ENCODE measurements at places on chromosomes 1 and 21.

GRCh38 chr21:31012133-31013089 is 25.9 kb downstream of the KRTAP19-8 start:
- no peak for DNase-seq

DNA sequence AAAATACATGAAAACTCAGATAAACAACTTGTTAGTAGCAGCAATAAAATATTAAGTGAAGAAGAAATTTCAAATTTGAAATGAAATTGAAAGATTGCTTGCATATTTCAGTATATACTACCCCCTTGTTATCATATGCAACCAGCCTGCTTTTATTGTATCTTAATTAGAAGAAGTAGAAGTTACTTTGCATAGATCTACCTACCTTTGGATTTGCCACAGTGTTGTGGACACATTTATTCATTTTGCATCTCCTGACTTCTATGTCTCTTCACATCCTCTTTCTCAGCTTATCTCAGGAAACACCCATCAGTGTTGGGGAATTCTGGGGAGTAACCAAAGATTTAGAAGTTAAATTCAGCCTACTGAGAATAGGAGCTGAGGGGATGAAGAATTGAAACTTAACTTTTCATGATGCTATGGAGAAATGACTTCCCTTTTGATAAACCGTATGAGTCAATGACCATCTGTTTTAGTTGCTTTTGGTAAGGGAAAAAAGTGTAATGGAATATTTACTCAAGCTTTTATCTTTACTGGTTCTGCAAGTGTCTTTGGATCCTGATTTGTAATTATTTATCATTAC is 96.9 kb downstream of the RGL1 start:
- no peak for DNase-seq

DNA sequence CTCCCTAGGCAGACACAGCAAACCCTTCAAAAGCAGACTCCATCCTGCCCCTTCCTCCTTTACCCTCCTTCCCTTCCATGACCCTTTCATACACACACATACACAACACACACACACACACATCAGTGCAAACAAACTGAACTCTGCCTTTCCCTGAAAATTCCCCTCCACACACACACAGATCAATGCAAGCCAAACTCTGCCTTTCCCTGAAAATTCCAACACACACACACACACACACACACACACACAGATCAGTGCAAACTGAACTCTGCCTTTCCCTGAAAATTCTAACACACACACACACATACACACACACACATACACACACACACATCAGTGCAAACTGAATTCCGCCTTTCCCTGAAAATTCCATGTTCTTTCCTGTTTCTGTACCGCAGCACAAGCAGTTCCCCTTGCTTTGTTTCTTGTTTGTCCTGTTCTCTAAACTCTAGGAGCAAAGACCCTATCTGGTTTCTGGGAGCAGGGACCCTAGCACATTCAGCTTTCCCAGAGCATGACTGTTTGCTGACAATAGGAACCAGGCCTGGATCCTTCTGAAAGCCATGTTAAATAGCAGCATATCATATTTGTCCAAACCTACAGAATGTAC is 91.0 kb downstream of the PTPN14 start:
- DNase-seq = no peak

DNA sequence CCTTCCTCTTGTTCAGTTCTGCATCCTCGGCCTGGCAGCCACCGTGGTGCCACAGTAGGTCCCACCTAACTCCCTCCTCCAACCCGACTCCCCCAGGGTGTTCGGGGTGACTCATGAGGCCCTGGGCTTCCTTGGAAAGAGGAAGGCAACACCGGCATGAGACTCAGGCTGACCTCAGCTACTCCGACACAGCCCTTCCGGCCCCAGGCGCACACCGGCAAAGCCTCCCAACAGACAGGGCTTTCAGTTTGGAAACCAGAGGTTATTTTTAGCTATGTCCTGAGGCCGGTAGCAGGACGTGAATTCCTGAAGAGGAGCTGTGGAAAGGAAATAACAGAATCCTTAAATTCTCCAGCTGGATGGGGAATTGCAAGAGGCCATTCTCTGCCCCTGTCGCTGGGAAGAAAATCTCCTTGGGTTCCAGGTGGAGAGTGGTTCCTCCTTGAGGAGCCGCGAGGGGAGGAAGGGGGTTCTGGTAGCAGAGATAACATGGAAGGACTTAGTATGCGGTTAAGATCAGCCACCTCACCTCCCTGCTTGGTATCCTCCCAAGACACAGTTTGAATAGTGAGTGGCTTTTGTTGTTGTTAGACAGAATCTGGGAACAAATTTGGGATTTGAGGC is 24.4 kb downstream of the PLXNA2 start:
- DNase-seq = no peak

DNA sequence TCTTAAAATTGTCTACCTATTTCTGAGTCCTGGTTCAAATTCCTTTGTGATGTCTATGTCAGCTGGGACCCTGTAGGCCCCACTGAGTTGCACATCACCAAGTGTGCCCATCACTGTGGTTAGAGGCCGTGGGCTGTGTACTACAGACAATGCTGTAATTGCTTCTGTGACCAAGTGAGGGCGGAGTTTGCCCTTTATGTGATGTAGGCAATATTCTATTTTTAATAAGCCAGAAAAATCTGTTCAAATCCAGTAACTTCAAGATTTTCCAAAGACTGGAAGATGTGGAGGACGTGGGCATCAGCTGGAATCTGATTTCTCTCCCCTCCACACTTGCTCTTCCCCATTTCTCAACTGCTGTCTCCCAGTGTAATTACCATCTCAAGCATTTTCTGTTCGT is 215.4 kb downstream of the PBX1 start:
- no peak for DNase-seq

GRCh38 chr1:96364576-96364975 is 357.0 kb upstream of the PTBP2 start:
- no peak for DNase-seq

- DNase-seq = no peak
Measured at GRCh38 chr1:108028841-108029388, 63.9 kb upstream of the VAV3 start.

DNA sequence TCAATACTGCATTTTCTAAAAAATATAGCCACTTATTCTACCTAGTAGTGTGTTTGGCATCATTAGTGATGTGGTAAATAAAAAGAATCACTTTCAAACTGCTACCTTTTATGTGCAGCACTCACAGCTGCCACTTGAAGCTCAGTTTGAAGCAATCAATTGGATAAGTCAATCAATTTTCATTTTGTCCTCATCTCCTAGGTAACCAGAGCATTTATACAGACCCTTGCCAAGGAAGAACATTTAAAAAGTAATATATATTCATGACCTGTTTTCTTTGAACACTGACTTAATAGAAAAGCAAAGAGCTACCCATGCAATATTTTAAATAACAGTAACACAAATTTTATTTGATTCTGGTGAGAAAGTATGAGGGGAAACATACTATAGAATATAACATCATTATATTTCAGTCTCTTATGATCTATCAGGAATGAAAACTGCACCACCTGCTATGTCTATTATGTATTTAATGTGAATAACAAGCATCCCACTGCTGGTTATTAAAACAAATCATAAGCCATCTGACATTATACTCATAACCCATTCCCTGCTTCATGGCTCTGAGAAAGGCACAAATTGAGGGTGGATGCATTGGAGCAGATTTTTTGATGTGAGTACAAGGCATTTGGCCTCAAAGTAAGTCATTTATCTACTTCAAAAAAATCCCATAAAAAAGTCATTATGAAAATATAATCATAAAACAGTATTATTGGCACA is 168.4 kb upstream of the C21orf91 start:
- no peak for DNase-seq

GRCh38 chr1:14228677-14229076 is 369.8 kb upstream of the KAZN start:
- DNase-seq = no peak

- DNase-seq = no peak
Measured at GRCh38 chr21:31724552-31724951, 7.4 kb downstream of the SCAF4 start.

Measured in NCI-H446 treated with DMSO at 0.1 percent for 48 hours (cell line).